ENCODE measurements at places on chromosomes 16 and 17. TPM values are rescaled to one million over a fixed set of nuclear protein-coding genes. Genes with fewer than 3 reads are reported as not detected.

The ARL5C gene
- not detected for total RNA-seq

The TBX2 gene
- total RNA-seq: 33.9 TPM

DNA sequence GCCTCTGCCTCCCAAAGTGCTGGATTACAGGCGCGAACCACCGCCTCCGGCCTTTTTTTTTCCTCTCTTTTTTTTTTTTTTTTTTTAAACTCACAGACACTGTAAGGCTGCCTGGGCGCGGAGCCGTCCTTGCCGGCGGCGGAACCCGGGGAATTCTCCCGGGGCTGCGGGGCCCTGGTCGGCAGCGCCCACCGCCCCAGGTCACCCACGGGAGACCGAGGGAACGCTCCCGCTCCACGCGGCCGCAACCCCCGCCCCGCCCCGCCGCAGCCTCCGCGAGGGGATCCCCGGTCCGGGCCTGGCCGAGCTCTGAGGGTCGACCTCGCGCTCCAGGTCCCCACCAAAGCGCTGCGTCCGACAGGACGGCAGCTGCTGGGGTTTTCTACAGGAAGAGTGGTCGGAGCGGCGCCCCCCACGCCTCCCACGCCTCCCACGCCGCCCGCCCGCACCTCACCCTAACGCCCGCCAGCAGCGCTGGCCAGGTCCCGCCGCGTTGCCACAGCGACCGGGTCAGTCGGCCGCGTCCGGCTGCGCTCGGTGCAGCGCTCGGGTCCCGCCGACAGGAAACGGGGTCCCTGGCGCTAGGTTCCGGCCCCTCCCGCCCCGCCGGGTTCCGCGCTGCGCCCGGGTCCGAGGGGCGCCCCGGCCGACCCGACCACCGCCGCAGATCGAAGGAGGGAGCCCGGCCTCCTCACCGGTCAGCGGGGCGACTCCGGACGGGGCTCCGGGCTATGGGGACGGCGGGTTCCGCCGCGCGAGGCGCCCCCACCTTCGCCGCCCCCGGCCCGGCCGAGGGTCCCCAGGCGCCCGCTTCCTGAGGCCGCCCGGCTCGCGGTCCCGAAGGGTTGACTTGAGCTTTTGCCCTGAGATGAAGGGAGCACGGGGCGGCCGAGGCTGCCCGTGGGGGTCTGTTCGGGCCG is at the start of gene CCDC57:
Gene CCDC57 (minus strand): TSS at position 512 of the 920 bp plus-strand sequence. CDS start 10,898 bp downstream, outside the sequence.
- DNase-seq: no peak

DNA sequence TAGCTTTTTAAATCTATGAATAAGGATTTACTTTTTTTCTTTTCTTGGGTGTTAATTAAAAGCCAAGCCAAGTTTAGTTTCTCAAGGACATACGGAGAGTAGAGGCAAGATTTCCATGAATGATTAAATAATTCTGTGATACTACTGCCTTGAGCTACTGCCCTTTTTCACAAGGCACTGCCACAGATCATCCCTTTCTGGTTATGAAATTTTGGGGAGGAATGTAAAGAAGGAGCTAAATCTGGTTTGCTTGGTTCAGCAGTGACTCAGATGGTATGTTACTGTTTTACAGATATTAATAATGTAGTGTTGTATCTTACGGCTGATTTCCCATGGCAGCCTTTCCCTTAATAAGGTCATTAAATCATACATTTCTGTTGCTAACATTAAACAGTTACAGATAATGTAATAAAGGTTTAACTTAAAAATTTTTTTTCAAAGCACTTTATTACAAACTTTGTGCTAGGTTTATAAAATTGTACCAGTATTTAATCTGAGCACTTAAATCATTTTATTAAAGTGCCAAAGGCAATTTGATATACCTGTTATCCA is 2.6 kb downstream of the WSB1 start:
- DNase-seq: no peak

The TMC5 gene
- 46.8 TPM for total RNA-seq

The GDPD1 gene
- 6.8 TPM for total RNA-seq

The CFAP20 gene
- total RNA-seq: 20.9 TPM

DNA sequence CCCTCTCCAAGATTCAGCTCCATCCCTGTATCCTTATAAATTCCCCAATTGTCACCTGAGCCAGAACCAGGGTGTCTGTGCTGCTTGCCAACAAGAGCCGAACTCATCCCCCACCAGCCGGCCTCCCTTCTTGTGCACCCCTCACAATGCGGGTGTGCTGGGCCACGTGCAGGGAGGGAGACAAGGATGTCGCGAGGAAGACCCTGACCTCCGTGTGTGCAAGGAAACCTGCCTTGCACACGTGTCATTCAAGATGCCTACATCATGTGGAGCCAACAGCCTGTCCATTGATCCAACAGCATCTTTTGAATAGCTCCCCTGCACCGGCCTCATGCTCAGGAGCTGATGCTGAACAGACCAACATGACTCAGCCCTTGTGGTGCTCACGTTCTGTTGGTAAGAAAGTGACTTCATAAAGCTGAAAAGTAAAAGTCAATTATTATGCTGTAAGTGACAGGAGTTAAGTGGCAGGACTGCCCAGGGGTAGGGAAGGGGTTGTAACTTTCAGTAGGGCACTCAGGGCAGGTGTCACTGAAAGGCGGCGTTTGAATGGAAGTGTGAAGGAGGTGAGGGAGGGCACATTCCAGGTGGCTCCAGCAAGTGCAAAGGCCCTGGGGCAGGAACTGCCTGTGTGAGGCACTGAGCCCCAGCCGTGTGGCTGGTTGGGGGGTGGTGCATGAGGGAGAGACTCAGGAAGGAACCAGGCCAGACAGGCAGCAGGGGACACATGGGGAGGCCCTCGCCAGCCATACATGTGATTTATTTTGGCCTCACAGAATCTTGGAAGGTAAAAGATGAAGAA is 302.2 kb downstream of the FOXL1 start:
- DNase-seq: no peak

The PRR15L gene
- 109 TPM for total RNA-seq

GRCh38 chr17:9177212-9177611 is 155.9 kb downstream of the NTN1 start:
- DNase-seq: no peak

DNA sequence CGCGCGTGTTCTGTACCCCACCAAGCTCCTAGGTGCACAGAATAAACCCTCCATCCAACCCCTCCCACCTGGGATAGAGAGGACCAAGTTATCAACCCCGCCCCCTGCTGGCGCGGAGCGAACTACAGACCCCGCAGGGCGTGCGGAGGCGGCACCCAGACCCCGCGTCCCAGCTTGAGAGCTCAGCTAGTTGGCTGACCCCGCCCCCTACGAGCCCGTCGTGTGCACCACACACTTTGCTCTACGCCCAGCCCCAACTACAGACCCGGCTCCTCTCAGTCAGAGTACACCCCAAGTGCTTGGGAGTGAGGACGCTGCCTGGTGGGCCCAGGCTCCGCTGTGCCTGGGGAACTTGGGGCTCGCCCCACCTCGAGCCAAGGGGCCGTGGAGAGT is 1.5 kb downstream of the GRIN2A start:
- no peak for DNase-seq

The SDR42E2 gene
- 0.26 TPM for total RNA-seq
